Ovary (tissue), 10 donors: ENCODE measurements at places on chromosomes 3 and 15. TPM values are rescaled to one million over a fixed set of nuclear protein-coding genes. Genes with fewer than 3 reads are reported as not detected.

GRCh38 chr3:30613133-30613825, 6.9 kb downstream of the TGFBR2 start:
- no peak overlapping the region for H3K27ac ChIP-seq
- no peak overlapping the region for H3K4me3 ChIP-seq
- H3K27me3 ChIP-seq: no peaks in the 10 kb centered on the region
- H3K36me3 ChIP-seq: no peaks in the 10 kb centered on the region
- DNase-seq: no peak

Gene MASP1
- total RNA-seq: 4.0 TPM

DNA sequence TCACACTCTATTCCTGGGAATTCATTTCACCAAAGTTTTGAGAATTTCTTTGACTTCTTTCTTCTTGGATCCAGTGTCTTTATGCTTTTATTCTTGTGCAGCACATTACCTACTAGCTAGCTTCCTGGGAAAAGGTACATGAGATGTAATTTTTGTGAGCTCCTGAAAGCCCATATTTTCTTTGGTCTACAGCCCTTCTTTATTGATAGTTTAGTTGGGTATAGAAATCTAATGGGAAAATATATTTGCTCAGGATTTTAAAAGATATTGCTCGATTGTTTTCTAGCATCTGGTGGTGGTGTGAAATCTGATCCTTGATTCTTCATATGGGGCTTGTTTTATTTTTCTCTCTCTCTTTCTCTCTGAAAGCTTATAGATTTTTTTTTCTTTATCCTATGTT, 45.8 kb downstream of the FOXB1 start:
- no peaks in the 10 kb centered on the region for H3K4me1 ChIP-seq
- DNase-seq: no peak
- H3K27me3 ChIP-seq: no peaks in the 10 kb centered on the region
- no peaks in the 10 kb centered on the region for H3K36me3 ChIP-seq
- H3K4me3 ChIP-seq: no peak overlapping the region

Gene COL6A5
- total RNA-seq: not detected

Gene MKRN2
- 28.4 TPM for total RNA-seq

DNA sequence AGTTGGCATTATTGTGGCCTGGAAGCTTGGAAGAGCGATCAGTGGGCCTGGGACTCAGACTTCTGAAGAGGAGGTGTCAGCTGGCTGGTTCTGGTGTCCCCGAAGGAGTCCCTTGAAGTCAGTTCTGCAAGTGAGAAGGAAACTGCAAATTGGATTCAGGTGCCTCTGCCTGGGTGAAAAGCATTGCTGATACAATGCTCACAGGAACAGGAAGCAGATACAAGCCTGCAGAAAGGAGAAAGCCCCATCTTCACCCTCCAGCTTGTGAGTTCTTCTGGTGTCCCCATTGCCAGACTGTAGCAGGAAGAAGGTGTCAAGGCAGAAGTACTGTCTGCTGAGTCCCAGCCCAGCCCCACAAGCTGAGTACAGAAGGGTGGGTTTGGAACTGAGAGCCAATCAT, 271.3 kb downstream of the PLOD2 start:
- no peaks in the 10 kb centered on the region for H3K27me3 ChIP-seq
- H3K27ac ChIP-seq: no peak overlapping the region
- H3K4me3 ChIP-seq: no peak overlapping the region
- H3K36me3 ChIP-seq: no peaks in the 10 kb centered on the region

Gene CISH
- total RNA-seq: 24.7 TPM

Gene SLC12A1
- total RNA-seq: not detected
